ENCODE measurements at places on chromosomes 7 and 10.

DNA sequence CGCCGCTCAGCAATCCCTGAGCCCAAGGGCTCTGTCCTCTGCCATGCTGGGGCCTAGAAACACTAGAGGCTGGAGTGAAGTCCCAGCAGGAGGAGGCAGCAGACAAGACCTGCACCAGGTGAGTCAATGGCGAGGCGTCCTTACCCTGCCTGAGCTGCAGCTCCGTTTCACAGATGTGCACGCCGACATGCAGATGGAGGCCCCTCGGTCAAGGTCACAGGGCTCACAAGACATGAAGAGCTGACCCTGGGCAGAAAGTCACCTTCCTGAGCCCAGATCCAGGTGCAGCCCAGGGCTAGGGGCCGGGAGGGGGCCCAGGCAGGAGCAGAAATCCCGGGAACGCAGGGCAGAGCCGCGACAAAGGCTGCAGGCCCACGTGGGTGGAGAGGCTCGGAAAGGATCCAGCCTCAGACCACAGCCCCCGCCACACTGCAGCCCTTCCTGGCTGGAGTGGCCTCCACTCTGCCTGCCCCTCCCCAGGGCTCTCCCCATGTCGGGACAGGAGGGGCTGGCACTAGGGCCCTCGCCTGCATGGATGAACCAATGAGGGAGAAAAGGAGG, 23.8 kb downstream of the PDGFA start:
- no peak for DNase-seq

- no peak for DNase-seq
Observed at GRCh38 chr7:158512042-158512441, 75.6 kb downstream of the PTPRN2 start.

GRCh38 chr10:78263521-78263988, 229.9 kb downstream of the RPS24 start:
- DNase-seq, result no peak

GRCh38 chr10:80760914-80761371, 223.2 kb downstream of the SH2D4B start:
- DNase-seq, result no peak

DNA sequence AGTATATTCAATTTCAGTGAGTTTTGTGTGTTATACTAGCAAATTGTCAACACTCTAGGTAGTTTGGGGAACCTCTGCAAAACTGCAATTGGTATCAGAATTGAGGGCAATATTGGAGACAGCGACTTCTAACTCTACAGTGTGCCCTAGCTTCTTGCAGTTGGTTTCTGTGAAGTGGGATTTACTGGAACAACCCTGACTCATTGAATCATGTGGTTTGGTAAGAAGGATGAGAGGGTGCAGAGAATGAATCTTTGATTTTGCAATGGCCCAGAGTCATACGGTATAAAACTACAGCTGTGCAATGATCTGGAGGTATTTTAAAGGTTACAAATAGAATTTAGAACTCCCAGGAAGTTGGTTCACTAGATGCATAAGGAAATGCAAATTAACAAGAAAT, 129.1 kb upstream of the PPP1R3A start:
- DNase-seq, result no peak

DNA sequence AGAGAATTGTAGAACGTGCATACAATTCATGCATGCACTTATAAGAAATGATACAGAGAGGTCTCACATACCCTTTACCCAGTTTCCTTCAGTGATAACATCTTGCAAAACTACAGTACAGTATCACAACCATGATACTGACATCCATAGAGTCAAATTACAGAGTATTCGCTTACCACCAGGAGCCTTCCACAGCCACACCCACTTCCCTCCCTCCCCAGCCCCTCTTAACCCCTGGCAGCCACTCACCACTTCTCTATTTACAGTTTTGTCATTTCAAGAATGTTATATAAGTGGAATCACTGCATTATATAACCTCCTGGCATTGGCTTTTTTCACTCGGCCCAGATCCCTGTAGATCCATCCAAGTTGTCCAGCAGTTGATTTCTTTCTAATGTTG, 143.8 kb downstream of the ZNF248 start:
- DNase-seq, result no peak

- no peak for DNase-seq
Observed at GRCh38 chr10:114719311-114719710, 61.2 kb upstream of the ABLIM1 start.

- no peak for DNase-seq
Observed at GRCh38 chr7:26694141-26694540, 170.2 kb downstream of the SKAP2 start.

DNA sequence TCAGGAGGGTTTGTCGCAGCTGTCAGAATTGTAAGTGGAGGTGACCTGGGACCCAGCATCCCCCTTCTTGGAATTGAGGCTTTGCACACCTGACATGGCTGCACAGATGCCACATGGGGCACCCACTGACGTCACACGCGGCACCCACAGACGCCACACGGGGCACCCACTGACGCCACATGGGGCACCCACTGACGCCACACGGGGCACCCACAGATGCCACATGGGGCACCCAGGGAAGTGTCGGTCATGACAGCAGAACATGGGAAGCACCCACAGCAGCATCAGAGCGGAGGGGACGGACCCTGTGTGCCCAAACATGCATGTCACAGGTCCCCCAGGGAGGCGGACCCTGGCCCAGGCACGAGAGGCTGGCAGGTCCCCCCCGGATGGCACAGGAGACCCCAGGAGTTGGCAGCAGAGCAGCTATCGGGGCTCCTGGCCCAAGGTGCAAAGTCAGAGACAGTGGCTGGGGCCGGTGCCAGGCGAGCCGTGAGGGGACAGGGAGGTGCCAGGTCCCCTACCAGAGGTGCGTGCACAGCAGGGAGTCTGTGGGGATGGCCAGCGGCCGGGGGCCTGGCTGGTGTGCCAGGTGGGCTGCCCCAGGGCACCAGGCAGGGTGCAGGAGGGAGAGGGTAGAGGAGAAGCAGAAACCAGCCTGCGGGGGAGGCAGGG, 21.1 kb downstream of the KNDC1 start:
- no peak for DNase-seq

- no peak for DNase-seq
Observed at GRCh38 chr7:31775556-31775955, 88.5 kb downstream of the PPP1R17 start.

DNA sequence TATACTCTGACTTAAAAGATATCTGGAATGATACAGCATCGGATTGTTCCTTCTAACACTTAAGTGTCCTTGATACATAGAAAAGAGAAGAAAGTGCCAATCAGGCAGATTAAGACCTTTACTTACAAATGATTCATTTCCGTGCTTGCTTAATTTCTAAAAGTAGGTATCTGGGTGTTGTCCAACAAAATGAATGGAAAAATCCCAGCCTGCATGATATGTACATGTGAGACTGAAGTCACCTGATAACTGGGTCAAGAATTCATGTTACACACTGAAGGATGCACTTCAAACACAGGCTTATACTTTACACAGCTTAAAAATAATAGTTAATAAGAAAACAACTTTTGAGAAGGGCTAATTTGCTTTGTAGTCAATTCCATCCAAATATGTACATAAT, 25.2 kb upstream of the PLXDC2 start:
- DNase-seq, result no peak

GRCh38 chr10:44386546-44387052, 1.7 kb upstream of the CXCL12 start:
- no peak for DNase-seq

DNA sequence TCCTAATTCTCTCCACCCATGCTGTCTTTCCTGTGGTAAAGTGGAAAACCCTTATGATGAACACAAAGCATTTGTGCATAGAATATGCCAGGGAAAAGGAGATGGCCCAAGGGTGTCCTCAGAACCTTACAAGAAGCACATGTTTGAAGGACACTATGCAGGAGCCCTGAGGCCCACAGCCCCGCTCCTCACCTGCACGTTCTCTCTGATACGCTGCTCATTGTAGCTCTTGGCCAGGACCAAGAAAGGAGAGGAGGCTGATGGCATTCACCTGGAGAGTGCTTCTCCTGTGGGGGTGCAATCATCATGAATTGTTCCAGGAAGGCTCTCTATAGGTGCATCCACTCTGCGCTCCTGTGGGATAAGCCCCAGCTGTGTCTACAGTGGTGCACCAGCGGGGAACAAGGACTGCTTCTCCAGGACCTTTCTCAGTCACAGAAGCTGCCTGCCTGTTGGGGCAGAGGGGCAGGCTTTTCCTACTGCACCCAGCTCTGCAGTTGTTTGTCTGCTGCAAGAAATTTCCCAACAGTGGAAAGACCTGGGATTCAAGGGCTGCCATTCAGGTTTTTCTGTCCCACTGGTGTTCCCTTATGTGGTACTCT, 19.9 kb downstream of the AKR1C2 start:
- no peak for DNase-seq

DNA sequence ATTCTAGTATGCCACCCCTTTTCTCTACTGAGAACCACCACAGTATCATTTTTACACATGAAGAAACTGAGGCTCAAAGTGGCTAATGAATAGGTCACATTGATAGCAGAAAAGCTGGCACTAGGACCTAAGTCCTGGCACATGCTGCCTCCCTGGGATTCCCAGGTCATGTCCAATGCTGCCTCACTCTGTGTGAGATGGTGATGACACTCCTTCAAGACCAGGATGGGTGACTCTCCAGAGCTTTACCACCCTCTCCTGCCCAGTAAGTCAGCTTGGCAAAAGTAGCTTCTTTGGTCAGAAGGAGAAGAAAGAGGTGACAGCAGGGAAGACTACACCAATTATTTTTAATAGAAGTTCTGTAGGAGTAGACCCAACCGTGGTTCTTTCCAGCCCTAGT, 13.3 kb upstream of the AKR1B10 start:
- no peak for DNase-seq

GRCh38 chr7:156015237-156016020, 203.2 kb upstream of the SHH start:
- DNase-seq, result no peak

DNA sequence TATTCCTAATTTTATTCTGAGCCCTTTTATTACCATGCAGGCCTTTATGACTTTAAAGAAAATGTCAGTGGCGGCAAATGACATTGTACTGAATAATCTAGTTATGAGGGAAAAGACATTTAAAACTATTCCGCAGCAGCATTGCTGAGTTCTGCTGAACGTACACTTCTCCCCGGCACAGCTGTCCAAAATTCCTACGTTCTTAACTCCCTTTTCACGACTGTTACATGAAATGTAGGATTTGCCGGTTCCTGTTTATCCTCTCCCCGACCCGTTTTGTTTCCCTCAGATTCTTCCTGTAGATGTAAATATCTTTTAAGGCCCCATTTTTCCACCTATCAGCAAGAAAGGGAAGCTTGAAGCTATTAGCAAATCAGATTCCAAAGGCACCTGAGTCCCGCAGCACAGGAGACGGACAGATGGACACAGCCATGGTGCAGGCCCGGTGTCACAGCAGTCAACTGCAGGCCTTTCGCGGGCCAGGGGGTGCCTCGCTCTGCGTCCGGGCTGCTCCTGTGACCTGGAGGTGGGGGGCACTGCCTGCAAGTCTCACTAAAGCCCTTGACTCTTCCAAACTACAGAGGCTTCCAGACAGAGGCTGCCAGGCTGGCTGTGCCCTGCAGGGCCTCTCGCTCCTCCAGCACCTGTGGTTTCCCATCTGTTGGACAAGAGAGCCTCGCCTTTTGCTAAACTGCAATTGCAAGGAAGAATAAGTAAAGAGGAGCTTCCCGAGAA, 485.0 kb upstream of the MGMT start:
- no peak for DNase-seq

DNA sequence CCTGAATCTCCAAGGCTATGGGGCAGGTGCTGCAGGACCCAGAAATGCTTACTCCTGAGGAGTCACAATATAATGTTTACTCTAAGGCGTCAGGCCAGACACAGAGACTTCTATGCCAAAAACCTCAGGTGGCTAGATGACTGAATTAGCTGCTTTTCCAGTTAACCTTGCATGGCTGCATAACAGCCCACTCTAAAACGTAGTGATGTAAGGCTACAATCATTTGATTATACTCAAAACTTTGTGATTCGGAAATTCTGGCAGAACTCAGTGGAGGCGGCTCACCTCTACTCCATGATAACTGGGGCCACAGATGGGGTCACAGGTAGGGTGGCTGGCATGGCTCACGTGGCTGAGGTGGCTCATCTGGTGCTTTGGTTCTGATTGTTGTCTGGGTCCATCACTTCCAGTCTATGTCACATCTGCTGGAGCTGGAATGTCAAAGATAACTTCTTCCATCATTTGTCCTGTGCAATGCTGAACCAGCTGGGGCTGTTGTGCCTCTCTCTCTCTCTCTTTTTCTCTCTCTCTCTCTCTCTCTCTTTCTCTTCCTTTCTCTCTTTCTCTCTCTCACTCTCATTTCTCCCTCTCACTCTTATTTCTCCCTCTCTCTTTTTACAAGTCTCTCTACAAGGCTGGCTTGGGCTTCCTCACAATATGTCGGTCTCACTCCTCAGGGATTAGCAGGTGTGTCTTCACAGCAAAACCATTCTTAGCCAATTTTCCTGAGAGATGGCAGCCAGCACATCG, 11.8 kb downstream of the TMEM72 start:
- no peak for DNase-seq

DNA sequence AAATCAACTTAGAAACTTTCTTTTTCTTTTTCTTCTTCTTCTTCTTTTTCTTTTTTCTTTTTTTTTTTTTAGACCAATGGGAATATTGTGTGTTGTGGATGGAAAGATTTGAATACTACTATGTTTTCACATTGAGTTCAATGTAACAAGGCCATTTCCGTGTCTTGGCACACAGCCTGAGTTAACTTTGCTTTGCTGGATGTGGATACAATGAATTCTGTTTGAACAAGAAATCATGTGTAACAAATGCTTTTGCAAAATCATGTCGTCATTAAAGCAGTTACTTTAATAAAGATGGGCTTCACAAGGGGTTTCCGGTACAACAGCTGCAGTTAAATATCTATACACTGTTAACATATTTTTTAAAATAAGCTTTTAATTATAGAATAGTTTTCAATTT, 13.5 kb upstream of the ENTPD1 start:
- no peak for DNase-seq

- no peak for DNase-seq
Observed at GRCh38 chr7:13743226-13743625, 246.2 kb downstream of the ETV1 start.

DNA sequence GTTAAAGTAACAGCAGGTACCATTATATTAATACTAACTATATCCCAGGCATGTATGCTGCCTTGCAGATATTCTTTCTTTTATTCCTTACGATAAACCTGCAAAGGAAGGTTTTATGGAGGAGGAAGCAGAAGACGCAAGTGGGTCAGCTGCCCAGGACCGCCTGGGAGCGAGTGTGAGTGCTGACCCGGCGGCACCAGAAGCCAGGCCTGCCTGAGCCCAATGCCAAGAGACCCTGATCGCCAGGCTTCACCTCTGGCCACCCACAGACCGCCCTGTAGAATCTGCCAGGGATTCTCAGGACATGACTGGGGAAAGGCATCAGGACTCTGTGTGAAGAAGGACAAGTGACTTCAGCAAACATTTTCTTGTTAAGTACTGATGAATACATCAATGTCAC, 26.3 kb downstream of the PITRM1 start:
- DNase-seq, result no peak

- no peak for DNase-seq
Observed at GRCh38 chr7:141418066-141418465, 133.1 kb upstream of the AGK start.

- no peak for DNase-seq
Observed at GRCh38 chr7:147818317-147818716, 772.2 kb upstream of the C7orf33 start.

DNA sequence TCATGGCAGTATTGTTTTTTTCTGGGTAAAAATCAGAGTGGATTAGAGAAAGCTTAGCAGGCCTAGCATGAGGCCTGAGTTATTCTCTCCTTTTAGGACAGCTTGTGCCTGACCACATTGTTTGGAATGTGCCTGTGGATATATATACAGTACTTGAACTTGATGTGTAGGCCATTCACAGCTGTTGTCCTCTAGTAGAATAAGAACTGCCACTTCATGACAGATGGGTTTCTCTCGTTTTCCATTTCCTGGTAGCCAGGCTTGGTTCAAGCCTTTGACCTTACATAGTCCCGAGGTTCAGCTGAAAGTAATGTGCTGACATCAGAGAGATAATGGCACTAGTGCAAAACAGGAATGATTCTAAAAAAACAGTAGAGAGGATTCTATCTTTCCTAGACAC, 473.9 kb downstream of the AUTS2 start:
- no peak for DNase-seq

Measured in cortex of kidney (tissue), 1 donor.